CD8-positive, alpha-beta memory T cell (primary cell): ENCODE measurements at places on chromosomes 11 and 22. TPM values are rescaled to one million over a fixed set of nuclear protein-coding genes. Genes with fewer than 3 reads are reported as not detected.

HTR3B gene
- not detected for total RNA-seq

C22orf31 gene
- not detected for total RNA-seq

KCNJ5 gene
- 0.04 TPM for total RNA-seq

BCO2 gene
- 0.84 TPM for total RNA-seq

RFPL2 gene
- not detected for total RNA-seq

TNNT3 gene
- 1.4 TPM for total RNA-seq
